Germinal center (tissue), 1 donor: ENCODE measurements at places on chromosomes 12 and 14.

DNA sequence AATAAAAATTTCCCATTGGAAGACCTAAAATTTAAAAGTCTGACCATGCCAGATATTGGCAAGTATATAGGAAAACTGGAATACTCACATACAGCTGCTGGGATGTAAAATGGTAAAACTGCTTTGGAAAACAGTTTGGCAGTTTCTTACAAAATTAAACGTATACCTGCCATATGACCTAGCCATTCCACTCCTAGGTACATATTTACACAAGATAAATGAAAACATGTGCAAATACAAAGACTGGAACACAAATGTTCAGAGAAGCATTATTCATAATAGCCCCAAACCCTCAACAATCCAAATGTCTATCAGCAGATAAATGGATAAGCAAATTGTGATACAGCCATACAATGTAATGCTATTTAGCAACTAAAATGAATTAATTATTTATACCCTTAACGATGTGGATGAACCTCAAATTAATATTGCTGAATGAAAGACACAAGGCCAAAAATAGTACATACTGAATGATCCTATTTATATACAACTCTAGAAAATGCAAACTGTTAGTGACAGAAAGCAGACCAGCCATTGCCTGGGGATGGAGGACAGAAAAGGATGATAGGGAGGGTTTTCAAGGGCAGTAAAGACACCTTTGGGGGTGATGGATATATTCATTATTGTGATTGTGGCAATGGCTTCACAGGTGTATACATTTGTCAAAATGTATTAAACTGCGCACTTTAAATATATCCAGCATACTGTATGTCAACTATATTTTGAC is 21.3 kb upstream of the TCP11L2 start:
- DNase-seq, result no peak

- DNase-seq, result no peak
Observed at GRCh38 chr12:53063708-53064612, 14.1 kb downstream of the TNS2 start.

- DNase-seq, result no peak
Observed at GRCh38 chr12:57389033-57389432, 41.8 kb downstream of the R3HDM2 start.

DNA sequence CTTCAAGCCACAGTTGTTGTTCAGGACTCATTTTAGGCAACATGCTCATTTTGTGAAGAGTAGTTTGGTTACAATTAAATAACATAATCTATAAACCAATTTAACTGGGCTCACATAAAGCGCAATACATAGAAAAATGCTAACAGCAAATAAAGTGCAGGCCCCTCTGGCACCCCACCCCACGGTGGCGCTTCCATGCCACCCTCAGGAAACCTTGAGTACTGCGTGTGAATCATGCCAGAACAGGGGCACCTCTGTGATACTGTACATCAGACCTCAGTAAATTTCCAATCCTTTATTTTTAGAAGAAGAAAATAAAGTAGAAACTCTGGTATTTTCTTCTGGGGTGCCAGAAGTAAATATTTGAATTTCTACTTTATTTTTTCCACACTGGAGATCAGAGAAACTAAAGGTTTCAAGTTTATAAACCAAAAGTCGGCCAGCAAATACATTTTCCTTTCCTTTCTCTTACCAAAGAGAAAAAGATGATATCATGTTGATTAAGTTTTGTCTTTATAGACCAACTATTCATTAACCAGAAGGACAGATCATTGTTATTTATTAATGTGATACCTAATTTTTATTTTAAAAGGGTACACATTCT is 316.8 kb downstream of the PAWR start:
- peak; percentile 19 for DNase-seq

DNA sequence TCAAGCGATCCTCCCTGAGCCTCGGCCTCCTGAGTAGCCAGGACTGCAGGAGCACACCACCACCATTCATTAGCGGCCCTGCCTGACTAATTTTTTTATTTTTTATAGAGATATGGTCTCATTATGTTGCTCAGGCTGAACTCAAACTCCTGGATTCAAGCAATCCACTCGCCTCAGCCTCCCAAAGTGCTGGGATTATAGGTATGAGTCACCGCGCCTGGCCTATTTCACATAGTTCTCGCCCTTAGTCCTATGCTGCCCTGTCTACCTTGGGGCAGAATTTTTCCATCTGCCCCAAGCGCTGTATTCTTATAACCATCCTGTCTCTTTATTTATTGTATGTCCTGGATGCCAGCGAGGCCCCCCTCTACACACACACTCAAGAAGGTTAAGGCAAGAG is 50.9 kb upstream of the BCL2L14 start:
- DNase-seq, result no peak

- no peak for DNase-seq
Observed at GRCh38 chr12:94954948-94955592, 48.4 kb downstream of the NDUFA12 start.

DNA sequence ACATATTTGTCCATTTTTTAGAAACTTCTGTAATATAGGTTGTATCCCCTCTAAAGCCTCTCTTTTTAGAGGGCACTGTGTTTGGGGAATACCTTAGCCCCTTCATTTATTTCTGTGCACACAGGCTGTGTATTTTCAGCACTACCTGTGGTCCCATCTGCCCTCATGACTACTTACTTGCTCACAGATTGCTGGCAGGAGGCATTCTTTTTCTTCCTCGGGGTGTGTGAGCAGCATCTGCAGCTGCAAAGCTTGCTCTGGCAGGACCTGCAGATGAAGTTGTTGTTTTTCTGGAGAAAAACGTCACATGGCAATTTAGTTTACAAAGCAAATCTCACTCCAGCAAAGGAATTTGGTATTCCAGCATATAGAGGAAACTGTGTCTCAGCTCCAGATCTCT is 24.3 kb downstream of the ANG start:
- no peak for DNase-seq

GRCh38 chr14:23060536-23061260 is 3.4 kb upstream of the CDH24 start:
- DNase-seq, result no peak

GRCh38 chr12:65162609-65163008 is 6.8 kb upstream of the LEMD3 start:
- DNase-seq, result no peak

DNA sequence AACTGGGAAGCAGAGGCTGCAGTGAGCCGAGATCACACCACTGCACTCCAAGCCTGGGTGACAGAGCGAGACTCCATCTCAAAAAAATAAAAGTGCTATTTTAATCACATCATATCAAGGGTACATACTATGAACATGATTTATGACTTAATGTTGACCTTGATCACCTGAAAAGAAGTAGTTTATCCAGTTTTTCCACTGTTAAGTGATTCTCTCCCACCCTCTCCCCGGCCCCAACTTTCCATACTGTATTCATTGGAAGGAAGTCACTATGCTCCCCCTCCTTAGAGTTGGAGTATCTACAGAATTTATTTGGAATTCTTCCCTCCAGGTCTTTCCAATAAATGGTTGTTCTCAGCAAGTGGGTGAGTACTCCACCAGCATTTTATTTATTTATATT is 3.0 kb upstream of the PRMT5 start:
- no peak for DNase-seq

GRCh38 chr12:92721656-92722055 is 18.9 kb downstream of the PLEKHG7 start:
- DNase-seq, result no peak

DNA sequence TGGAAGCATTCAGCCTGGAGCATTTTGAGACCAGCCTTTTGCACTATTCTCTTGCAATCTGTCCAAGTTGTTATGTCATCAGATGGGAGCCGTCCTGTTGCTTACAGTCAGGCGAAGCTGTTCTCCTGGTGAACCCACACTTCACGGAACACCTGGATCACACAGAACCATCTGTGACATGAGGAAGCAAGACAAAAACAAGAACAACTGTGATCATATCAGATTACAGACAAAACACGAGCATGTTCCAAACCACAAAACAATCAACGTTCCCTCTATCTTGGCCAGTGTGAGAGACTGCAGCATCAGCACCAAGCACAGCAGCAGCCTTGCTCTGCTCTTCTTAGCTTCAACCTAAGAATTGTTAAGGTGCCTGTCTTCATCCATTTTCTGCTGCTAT is 180.5 kb upstream of the SFSWAP start:
- no peak for DNase-seq

- no peak for DNase-seq
Observed at GRCh38 chr12:130371296-130371695, 33.6 kb downstream of the PIWIL1 start.
